ENCODE measurements at places on chromosomes 7 and 10.

- no peak for DNase-seq
These were observed 8.2 kb downstream of the GSAP start for GRCh38 chr7:77407906-77408305.

DNA sequence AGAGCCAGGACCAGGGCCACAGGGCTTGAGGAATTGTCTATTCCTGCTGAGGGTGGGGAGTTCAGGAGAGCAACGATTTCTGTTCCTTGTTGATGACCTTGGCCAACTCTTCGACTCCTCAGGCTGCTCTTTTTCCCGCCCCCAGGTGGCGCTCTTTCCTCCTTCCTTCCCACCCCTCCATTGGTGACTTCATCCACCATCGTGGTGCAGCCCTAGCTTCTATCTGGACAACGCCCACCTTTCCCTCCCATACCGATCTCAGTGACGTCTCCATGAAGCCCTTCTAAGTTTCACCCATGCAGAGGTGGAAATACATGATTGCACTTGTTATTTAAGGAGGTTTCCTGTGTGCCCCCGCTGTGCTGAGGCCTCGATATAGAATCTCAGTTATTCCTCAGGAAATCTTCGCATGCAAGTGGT, 22.1 kb upstream of the CARD11 start:
- DNase-seq, result peak; percentile 30

DNA sequence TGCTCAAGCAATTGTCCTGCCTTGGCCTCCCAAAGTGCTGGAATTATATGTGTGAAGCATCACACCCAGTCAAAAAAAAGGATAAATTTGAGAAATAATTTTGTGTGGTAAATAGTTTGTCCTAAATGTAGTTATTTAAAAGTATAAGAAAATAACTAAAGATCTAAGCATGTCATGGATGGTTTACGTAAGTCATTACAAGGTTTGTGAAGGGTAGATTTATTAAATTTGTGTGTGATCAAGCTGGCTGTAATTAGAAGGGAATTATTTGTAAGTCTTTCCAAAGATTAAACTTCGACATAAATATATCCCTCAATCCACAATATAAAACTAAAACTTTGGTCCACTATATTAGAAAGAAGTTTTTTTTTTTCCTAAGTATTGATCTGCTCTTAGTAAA, 28.6 kb downstream of the ORC5 start:
- DNase-seq, result no peak

DNA sequence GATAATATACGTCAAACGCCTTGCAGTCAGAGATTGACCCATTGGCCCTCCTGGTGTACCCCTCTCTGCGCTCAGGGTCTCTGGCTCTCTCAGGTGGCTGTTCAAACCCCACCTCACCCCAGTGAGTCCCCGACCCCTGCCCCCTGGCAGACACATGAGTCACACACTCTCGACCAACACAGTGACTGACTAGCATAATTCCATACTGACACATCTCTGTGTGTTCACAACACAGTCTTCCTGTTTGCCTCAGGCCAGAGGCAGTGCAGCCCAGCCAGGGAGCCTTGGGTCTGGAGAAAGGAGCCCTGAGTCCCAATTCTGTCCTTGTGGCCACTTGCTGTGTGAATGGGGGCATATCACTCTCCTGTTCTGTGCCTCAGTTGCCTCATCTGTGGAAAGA, 40.1 kb downstream of the PALD1 start:
- no peak for DNase-seq

GRCh38 chr7:94540428-94540827, 30.8 kb downstream of the CASD1 start:
- DNase-seq, result no peak

GRCh38 chr7:35624299-35625186, 70.4 kb downstream of the HERPUD2 start:
- peak; percentile 14 for DNase-seq

All from stimulated activated CD4-positive, alpha-beta T cell treated with anti-CD3 and anti-CD28 coated beads, Interleukin-2, amount 100 ng/mL, for 4 hours (primary cell).